ENCODE measurements at places on chromosomes 7 and 10.

DNA sequence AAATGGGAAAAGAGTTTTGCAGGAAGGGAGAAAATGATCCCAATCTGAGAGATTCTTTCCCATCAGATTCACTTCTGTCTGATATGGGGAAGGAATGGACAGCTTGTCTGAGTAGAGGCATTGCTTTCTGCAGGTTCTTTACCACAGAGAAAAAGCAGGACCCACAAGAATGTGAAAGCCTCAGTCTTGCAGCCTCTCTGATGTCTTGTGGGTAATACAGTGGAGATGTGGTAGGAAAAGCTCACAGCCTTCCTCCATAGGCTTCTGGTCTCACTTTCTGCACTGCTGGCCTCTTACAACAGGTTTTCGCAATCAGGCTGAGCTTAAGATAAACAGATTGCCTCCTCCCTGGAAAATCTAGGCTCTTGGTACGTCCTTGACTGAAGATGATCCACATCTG lies 551 bp downstream of the IFIT1 start:
- no peak for DNase-seq

DNA sequence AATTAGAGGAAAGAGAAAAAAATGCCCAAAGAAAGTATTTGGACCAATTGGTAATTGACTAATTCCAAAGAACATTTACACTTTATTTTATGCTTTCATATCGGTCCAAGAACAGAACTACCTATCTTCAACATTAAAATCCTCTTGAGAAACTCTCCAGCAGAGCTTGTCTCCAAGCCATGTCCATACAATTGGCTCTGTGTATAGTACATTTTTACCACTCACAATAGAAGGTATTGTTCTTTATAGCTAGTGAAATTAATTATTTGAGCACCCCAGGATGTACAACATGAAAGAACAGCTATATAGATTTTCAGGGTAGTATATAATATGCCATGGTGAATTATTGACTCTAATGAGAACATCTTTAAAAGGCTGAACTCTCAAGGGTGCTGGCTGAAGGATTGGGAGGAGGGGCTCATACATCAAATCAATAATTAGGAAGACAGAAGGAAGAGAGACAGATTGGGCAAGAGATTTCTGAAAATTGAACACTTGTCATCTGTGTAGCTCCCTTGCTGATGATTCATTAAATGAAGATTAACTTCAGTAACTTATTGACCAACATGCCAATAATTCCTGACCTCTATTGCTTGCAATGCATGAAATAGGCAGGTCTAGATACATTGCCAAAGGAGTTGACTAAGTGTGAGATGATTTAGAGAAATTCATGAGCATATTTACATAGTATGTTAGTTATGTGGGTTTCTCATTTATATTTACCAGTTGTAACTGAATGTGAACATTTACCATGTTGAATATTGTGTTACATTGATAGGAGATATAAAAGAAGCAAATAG lies 249.7 kb downstream of the MTERF1 start:
- no peak for DNase-seq

- DNase-seq: no peak
Observed at GRCh38 chr10:51301644-51302043, 227.4 kb downstream of the PRKG1 start.

- DNase-seq: peak; percentile 87
Observed at GRCh38 chr10:110501142-110501937, 3.6 kb downstream of the DUSP5 start.

GRCh38 chr10:14531974-14532373 lies 201.2 kb upstream of the FRMD4A start:
- DNase-seq: no peak

- DNase-seq: peak; percentile 87
Observed at GRCh38 chr10:17617031-17617911, at the start of gene HACD1. HACD1 (minus strand) TSS chr10:17617374; CDS start chr10:17617339, 35 bp downstream.

- DNase-seq: no peak
Observed at GRCh38 chr7:152133804-152134203, 108.3 kb downstream of the GALNT11 start.

GRCh38 chr7:85336086-85336485 lies 149.2 kb upstream of the SEMA3D start:
- DNase-seq: no peak

DNA sequence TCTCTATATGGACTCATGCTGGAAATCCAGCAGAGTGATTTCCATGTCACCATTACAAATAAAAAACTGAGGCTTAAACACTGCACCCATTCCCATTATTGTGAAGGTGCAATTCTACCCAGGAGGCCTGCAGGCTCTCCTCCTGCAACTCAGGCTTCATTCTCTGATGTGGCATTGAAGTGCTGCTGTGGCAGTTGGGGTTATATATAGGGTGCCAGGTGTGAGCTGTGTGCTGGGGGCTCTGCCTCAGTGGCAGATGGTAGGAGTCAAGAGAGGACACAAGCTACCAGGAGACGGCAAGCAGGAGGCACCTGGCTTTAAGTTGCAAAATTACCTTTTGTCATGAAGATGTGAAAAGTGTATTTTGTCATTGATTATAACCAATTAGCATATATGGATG lies 21.3 kb downstream of the ZNF107 start:
- no peak for DNase-seq

- no peak for DNase-seq
Observed at GRCh38 chr7:71480791-71481190, 348.8 kb downstream of the GALNT17 start.

GRCh38 chr10:3814838-3815220 lies 29.8 kb upstream of the KLF6 start:
- no peak for DNase-seq

GRCh38 chr7:156655983-156656382 lies 15.4 kb downstream of the RNF32 start:
- no peak for DNase-seq

DNA sequence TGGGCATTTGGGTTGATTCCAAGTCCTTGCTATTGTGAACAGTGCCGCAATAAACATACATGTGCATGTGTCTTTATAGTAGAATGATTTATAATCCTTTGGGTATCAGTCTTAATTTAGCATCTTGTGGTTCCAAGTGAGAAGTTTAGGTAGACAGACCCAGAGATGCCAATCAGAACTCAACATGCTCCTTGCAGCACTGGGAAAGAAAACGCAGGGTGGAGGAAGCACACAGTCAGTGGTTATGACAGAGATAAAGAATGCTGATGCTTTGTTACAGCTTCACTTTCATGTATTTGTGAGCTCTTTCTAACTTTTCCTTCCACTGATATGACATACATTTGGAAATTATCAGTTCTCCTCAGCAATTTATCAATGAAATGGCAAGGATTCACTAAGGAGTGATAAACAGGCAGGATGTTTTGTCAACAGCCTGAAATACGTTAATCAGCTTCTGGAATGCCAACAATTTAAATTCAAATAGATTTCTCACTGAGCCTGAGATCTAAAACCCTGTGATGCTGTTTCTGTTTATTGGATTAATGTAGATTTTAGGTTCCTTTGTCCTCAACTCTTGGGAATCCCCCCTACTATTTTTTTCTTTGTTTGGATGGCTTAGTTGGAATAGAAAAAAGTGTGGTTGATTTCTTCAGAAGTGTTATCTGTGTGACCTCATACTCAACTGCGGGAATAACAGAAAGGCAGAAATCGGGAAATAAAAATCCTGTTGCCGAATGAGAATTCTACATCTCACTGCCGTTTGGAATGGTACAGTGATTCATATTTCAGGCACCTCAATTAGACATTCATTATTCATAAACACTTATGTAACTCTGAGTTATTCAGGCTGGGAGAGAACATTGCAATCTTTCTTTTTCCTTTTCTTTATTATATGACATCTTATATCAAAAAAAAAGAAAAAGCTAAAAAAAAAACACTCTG lies 675.0 kb downstream of the CNTNAP2 start:
- DNase-seq: no peak

- DNase-seq: no peak
Observed at GRCh38 chr10:72370201-72370722, 15.5 kb upstream of the DNAJB12 start.

- no peak for DNase-seq
Observed at GRCh38 chr10:35607475-35608327, 2.6 kb downstream of the GJD4 start.

DNA sequence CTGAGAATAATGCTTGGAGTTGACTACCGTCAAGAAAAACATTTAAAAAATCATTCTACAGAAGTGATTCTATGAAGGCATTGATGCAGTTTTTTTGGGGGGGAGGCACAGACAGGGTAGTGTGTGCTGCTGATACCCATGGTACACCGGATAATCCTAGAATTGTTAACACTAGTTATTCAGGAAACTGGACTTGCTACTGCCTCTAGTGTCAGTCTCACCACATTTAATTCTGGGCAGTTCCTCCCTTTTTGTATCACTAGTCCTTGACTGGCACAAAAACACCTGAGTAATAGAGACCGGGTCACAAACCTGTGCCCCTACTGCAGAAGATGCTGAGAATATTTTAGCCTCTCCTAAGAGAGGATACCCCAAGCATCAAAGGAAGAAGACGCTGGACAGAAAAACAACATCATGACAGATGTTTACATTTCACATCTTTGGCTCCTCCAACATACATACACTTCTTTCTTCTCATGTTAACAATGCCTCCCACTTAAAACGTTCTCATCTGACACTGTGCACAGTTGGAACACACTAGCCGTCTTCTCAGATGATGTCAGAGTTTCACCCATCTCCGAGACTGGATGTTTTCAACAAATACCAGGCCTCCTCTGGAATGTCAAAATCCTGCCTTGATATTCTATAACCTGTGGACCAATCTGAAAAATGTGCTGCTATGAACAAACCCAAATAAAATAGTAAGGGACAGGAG lies 13.1 kb upstream of the TCAF1 start:
- DNase-seq: no peak

DNA sequence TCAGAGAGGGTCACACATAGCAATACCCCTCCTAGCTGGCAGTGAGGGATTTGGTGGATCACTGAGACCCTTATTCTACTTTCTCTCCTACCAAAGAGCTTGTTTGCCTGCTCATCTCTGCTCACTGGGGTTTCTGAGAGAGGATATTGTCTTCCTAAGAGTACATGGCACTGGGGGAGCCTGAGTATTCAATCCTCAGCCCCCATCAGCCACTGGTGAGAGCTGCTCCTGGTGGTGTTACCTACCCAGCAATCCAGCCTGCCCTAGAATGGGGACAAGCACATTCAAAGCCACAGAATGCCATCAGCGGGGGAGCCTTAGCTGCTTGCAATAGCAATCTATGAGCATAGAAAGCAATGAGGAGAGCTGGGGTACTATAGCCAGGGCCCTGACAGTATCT lies 281.1 kb downstream of the WDR11 start:
- DNase-seq: no peak

- DNase-seq: no peak
Observed at GRCh38 chr10:86409183-86409582, 42.6 kb upstream of the GRID1 start.

DNA sequence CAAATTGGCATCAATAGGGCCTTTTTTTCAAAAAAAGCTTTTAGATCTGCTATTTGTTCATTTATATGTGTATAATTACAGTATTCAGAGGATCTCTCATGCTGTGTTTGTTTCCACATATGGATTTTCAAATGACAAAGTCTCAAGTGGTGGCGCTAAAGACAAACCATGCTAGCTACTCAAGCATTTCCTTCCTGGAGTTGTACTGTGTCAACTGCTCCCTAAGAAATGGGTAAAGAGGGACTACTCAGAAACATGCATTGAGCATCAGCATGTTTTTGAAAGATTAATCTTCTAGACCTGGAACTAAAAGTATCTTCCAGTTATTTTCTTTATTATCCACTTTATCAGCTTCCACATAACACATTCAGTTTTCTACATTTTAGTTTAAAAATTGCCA lies 12.7 kb downstream of the CNTNAP2 start:
- DNase-seq: no peak

DNA sequence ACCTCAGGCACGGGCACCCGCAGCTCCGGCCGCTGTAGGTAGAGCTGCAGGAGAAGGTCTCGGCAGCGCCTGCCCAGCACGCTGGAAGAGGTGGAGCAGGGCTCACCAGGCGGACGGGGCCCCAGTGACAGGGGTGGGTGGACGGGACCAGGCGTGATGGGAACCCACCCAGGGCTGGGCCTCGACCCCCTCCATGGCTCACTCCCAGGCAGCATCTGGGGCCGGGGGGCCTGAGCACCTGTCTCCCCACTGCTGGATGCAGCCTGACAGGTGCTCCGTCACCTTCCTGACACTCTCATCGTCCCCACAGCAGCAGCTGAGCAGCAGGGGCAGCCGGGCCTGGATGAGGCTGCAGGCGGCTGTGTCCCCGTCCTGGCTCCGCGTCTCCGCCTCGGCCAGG lies 16.7 kb upstream of the MICALL2 start:
- DNase-seq: no peak

- no peak for DNase-seq
Observed at GRCh38 chr7:148505645-148506375, 84.8 kb upstream of the C7orf33 start.

DNA sequence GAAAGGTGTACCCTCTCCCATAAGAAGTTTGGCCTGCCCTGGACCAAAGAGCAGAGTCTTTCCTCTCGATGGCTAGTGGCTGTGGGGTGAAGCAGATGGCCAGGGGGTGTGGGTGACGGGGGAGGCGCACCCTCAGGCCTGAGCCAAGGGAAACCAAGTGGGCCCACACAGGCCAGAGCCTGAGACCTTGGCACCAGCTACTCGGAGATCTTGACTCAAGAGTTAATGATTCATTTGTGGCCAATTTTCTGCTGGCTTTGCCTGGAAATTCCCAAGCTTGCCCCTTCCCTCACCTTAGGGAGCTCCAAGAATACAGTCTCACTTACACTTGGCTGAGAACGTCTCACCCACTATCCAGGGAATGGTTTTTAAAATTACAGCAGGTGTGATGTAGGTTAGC lies 42.7 kb downstream of the ZMIZ1 start:
- DNase-seq: no peak

- no peak for DNase-seq
Observed at GRCh38 chr10:119495545-119495944, 47.0 kb downstream of the RGS10 start.

GRCh38 chr10:77608281-77608680 lies 29.3 kb downstream of the KCNMA1 start:
- DNase-seq: no peak

DNA sequence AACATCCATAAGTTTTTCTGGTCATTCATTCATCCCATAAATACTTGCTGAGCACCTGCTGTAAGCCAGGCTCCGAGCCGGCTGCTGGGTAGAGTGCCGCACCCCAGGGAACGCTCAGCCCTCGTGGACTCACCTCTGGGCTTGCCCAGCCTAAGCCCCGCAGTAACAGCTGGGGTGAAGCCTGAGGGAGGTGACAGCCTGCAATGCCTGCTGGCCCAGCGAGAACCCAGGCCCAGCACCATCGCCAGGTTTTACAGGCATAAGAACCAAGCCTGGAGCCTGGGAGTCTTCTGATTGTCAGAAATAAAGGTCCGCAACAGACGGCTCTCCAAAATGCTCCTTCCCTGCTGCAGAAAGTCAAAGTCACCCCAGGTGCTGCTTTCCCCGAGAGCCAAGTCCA lies 205.4 kb downstream of the ZMYND11 start:
- DNase-seq: no peak
